Adrenal gland (tissue), 19 donors: ENCODE measurements at places on chromosomes 1 and 21. TPM values are rescaled to one million over a fixed set of nuclear protein-coding genes. Genes with fewer than 3 reads are reported as not detected.

MCOLN2 gene
- polyA plus RNA-seq = 19.4 TPM

S100A14 gene
- polyA plus RNA-seq = 0.88 TPM

SPATA21 gene
- 0.16 TPM for polyA plus RNA-seq

AHDC1 gene
- polyA plus RNA-seq = 10.4 TPM

SPRR3 gene
- polyA plus RNA-seq = 6.1 TPM

EDN2 gene
- not detected for polyA plus RNA-seq
